ENCODE measurements at places on chromosomes 16 and 17. TPM values are rescaled to one million over a fixed set of nuclear protein-coding genes. Genes with fewer than 3 reads are reported as not detected.

CCL15 gene
- 13.8 TPM for total RNA-seq

CDC6 gene
- 1.5 TPM for total RNA-seq

TMIGD1 gene
- not detected for total RNA-seq

SSTR5 gene
- total RNA-seq, result not detected

KRT9 gene
- not detected for total RNA-seq

DNA sequence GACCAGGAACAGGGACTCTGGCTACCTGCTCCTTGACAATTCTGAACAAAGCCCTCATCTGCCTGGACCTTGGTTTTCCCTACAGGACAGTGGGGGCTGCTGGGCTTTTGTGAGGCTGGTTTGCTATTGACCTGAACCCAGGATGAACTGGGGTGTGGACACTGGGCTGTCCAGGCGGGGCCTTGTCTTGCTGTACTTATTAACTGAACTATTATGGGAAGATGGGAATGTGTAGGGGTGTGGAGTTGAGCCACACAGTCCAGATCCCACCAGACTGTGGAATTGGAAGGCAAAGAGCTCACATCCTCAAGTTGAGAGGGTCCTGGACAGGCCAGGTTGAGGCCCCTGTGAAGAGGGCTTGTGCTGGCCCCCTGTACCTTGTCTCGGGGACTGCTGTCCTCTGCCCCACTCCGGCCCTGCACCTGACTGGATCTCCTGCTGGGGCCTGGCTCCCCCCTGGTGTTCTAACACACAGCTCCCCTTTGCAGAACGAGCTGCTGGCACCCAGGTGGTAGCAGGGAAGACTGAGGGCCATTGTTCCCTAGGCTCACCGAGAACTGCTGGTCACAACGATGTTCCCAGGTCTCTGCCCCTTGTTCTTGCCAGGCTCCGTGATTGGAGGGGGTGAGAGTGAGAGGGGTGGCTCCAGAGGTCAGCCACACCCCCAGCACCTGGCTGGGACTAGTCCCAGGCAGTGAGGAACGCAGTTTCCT, 51.8 kb upstream of the CDC42EP4 start:
- DNase-seq, result no peak

GRCh38 chr16:86142801-86143236, 243.9 kb downstream of the IRF8 start:
- DNase-seq, result no peak

DNA sequence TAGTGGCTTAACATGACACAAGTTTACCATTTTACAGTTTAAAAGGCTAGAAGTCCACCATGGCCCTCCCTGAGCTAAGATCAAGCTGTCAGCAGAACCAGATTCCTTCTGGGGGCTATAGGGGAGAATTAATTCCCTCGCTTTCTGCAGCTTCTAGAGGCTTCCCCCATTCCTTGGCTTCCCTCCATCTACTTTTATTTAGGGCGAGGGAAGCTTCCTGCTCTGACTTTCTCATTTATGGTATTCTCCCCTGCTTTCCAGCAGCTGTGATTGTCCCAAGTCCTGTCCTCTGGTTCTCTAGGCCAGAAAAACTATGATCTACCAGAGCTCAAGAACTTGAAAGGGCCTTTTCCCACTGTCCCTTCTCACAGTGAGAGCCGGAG, 4.3 kb downstream of the CETP start:
- DNase-seq, result no peak

DNA sequence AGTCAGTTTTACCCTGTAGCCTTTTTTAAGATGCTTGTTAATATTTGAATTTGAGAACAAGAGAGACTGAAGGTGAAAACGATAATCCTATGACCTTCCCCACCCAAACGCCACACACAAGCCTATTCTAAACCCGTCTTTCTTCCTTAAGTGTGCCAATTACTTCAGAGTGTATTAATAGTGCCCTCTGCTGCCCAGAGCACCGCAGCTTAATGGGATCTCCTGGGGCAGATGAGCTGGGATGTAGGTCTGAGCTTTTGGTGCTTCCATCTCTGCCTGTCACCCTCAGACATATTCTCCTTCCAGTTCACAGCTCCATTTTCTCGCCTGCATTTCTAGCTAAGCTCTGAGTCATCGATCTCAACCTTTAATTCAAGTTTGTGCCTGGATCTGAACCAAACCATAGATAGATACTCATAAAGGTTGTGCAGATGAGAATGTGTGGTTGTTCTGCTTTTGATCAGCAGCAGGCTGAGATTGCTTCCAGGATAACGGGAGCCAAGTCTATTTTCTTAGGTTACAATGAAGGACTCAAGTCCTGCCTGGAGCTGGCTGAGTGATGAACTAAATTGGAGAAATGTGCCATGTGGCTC, 46.4 kb upstream of the CDH13 start:
- no peak for DNase-seq

GRCh38 chr16:75627851-75628250, 4.8 kb upstream of the ADAT1 start:
- DNase-seq, result no peak

- DNase-seq, result no peak
These were observed 3.0 kb upstream of the ABR start for GRCh38 chr17:1182811-1183170.

GRCh38 chr17:376936-377863, 24.6 kb upstream of the RPH3AL start:
- no peak for DNase-seq

- DNase-seq, result no peak
These were observed 290.4 kb downstream of the MAP2K6 start for GRCh38 chr17:69704935-69705334.

DNA sequence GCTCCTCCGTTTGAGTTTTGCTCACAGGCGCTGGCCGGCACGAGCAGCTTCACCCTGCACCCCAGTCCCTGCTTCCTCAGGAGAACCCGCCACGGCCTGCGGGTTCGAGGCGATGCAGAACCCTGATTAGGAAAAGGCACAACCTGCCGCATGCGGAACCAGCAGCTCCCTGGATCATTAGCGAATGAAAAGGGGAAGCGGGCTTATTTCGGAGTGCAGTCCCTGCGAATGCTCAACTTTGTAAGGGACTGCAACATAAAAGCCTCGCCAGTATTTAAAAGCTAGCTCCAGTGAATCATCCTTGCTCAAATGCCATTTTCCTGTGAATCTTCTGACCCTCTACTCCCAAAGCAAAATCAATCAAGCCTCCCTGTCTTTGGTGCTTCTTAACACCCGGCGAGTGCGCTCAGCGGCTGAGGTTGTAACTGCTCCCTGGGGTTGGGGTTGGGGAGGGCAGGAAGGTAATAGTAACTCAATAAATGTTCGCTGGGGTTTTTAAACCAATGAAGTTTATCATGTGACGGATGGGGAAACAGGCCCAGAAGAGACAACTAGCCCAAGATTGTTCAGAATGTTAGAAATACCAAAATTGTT, 678 bp upstream of the AKAP10 start:
- no peak for DNase-seq

DNA sequence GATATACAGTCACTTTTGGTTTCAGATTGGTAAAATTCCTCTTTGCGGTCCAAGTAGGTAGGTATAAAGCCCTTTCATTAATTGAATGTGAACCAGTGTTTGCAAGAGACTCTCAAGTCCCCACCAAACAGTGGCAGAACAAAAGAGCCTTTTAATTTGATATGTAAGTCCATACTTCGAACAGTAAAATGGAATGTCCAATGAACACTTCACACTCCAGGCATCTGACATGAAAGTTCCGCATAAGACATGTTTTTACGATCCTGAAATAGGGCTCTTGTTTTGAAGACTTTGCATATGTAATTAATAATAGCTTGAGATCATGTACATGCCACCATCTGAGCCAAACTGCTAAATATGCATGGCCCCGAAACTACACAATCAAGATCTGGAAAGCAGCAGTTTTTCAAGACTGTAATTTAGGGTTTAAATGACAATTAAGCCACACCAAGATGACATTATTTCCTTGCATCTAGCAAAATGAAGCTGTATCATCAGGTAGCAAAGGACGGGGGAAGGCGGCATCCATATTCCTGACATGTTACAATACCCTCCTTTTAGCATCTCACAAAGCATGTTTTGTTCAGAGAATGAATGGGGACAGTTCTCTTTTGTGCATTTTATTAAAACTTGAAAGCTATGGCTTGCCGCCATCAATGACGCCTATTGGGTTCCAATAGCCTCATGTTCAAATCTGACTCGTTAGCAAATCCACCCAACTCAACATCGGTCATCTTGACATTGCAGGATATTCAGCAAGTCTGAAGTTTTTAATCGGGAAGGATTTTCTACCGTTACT, 39.4 kb downstream of the LITAF start:
- DNase-seq, result no peak

Measured in left lobe of liver (tissue), 2 donors.